NCI-H69 (cell line): ENCODE measurements at places on chromosomes 2 and 18.

GRCh38 chr18:75912829-75913228, 485.3 kb upstream of the SMIM21 start:
- no peak for DNase-seq

DNA sequence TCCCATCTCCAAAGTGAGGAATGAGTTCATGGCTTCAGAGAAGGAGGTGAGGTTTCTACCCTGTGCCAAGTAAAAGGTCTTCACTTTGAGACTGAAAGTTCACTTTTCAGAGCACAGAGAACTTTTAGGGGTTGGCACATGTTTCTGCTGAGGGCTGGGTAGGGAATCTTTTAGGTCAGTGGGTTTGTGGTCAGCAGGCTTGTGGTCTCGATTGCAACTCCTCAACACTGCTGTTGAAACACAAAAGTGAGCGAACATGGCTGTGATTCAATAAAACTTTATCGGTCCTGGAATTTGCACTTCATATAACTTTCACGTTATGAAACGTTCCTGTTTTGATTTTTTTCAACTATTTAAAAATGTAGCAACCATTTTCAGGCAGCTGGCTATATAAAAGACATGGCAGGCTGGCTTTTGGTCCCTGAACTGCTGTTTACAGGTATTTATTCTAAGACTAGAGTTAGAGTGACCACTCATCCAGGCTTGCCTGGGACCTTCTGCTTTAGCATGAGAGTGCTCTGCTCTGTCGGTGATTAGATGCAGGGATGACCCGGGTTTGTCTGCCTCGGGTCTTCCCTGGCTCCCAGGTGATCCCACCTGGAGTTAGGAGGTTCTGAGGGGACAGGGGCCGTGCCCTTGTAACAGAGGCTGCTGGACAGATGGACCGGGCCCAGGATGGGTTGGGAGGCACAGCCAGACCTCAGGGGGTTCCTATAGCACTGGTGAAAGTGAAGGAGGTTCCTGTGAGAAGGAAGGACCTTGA, 62.7 kb upstream of the TAF1B start:
- no peak for DNase-seq

- DNase-seq, result no peak
Observed at GRCh38 chr2:108980076-108980475, 8.9 kb downstream of the EDAR start.

DNA sequence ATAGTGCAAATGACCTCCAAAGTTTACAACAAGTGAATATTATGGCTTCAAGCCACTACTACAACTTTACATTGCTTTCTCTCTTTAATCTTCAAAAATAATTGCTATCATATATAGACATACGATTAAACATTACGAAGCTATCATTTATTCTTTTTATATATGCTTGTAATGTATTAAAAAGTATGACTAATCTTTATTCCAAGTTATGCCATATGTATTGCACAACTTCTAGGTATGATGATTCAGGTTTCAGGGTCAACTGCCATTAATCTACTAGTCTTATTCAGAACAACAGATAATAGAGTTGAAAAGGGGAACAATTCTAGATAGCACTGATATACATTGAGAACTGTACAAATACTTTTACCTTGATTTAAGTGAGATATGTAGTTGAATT, 506.2 kb upstream of the TMEFF2 start:
- no peak for DNase-seq
